Pancreas (tissue), 10 donors: ENCODE measurements at places on chromosomes 13 and 19.

- no peak for DNase-seq
These were observed 24.1 kb upstream of the CASP14 start for GRCh38 chr19:15025217-15025616.

- DNase-seq = no peak
These were observed 871 bp downstream of the NCR1 start for GRCh38 chr19:54906819-54907218.

DNA sequence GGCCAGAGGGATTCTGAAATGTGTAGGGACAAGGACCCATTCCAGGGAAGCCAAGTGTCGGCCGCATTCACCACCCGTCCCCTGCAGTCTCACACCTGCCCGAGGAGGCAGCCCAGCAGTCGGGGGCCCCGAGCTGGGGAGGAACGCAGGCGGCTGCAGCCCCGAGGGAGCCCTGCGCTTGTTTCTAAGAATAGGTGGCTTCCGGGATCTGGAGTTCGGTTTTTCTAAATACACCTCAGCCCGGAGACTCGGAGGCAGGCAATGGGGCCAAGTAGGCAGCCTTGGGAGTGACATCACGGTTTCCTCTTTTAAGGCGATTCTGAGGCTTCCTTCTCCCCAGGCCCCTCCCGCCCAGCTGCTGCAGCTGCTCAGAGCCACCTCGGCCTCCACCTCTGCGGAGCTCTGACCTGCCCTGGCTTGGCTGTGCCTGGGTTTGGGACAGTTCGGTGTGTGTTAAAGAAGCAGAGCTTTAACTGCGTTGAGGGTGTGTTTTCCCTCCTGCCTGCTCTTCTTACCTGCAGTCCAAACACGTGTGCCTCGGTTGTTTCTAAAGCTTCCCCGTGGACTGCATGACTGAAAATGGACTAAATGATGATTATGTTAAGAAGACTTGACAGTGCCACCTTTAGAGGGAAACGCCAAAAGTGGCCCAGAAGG, 80.5 kb downstream of the COL4A2 start:
- no peak for DNase-seq

- no peak for DNase-seq
These were observed 16.9 kb upstream of the TFDP1 start for GRCh38 chr13:113567681-113568080.

GRCh38 chr13:60583196-60583888, 186.3 kb downstream of the TDRD3 start:
- no peak for DNase-seq

- peak; percentile 78 for DNase-seq
These were observed 16.0 kb upstream of the COLGALT1 start for GRCh38 chr19:17539238-17540117.

DNA sequence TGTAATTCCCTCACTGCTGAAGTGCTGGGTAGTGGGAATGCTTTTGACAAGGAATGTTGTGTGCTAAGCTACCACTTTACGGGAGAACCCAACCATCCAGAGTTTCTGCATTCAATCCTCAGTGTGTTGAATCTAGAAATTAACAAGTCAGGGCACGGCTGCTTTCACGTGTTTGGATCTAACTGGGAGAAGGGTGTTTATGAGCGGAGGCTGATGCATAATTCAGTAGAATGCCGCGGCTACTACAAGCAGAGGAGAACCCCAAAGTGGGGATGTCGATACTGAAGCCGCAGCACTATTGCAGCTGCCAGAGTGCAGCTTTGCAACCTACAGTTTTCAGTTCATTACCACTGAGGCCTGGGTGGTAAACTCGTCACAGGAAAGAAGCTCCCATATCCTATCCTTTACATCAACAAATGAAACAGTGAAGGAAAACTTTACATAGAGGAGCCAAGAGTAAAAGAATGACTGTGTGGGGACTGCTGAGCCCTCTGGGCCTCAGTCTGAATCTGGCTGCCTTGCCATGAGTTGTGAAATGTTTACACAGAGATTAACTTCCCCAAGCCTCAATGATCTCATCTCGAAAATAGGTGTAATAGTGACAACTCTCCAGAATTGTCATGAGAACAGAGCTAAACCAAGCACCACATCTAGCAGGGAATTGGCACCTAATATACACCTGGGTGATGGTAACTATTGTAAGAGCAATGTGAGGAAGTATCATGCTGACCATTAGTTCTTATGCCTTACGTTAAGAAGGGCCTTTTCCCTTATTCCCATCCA, 531.7 kb downstream of the MYO16 start:
- no peak for DNase-seq

DNA sequence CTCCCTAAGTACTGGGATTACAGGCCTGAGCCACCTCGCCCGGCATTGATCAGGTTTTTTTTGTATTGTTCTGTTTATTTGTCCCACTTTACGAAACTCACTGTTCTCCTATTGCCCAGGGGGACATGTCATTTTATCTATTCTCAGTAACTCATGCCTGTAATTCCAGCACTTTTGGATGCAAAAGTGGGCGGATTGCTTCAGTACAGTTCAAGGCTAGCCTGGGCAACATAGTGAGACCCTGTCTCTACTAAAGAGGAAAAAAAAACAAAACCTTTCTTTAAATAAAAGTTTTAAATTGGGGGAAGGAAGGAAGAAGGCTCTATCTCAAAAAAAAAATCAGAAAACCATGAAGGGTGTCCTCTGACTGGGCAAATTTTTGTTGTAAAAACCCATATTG, 2.7 kb upstream of the MPV17L2 start:
- DNase-seq = no peak

GRCh38 chr19:739998-740715, 10.8 kb upstream of the MISP start:
- no peak for DNase-seq

DNA sequence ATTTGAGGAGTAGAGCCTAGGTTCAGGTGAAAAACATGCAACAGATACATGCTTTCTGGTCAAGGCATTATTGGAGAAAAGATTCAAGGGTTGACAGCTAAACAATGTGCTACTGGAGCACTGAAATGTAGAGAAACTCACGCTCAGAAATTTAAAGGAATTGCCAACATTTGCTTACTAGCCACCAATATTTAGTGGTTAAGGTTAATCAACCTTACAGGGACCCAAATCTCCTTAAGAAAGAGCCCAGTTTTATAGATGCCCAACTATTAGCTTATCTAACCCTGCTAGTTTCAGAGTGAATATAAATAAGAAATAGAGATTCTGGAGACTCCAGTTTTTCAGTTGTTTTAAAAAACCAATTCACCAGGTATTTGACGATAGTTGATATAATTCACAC, 203.6 kb downstream of the DACH1 start:
- no peak for DNase-seq

DNA sequence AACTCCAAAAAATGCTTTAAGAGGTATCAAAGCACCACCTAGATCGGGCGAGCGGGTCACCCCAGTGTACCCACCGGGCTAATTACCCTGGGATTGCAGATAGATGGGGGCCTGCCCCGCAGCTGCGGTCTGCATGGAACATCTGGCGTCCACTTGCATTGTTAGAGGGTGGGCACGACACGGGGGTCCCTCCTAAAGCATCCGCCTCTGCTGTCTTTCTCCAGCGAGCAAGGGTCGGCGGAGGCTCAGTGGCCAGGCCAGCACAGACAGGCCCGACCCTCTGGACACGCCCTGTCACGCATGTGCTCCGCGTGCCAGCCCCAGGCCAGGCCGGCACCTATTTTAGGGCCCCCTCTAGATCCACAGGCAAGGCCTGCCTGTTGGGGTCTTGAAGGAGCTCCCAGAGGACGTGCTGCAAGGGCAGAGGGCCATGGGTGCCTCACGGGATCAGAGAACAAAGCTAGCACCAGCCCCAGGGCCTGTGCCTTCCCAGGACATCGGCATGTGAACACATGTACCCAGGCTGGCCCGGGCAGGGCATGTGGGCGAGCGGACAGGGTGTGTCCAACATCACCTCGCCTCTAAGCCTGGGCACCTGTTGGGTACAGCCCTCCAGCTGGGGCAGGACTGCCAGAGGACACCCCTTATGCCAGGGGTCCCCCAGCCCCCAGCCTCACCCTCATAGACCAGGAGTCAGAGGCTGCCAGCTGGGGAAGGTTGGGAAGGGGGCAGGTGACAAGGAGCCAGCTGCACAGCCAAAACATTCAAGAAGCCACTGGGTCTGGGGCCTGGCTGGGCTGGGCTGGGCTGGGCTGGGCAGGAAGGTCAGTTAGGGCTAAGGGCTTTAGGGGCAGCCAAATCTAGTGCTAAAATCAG, 35.6 kb upstream of the NANOS3 start:
- peak; percentile 44 for DNase-seq

DNA sequence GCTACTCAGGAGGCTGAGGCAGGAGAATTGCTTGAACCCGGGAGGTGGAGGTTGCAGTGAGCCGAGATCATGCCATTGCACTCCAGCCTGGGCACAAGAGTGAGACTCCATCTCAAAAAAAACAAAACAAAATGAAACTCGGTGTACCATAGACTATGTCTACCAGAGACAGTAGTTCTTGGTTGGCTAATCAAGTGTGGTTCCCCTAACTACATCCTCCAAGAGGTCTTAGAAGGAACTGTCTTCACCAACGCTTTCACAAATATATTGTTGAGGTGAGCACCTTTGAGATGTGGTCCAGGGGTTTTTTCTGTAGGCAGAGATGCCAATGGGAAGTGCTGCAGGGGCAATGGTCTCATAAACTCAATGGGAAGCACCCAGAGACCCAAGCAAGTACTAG, 48.0 kb downstream of the RFC3 start:
- no peak for DNase-seq

DNA sequence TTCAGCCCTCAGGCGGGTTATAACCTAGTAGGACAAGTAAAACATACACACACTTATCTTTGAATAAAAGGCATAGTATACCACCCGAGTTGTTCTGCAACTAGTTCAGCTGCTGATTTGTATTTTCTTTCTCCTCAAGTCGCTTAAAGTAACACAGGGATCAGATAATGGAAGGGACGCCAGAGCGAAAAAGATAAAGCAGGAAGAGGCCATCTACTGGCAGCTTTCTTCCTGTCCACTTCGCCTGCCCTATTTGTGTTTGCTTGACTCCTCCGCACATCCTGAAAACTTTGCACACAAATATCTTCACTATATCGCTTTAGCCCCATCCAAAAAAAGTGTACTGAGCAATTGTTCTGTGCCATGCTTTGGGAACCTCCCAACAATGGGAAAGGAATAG, 238.0 kb upstream of the SOX21 start:
- DNase-seq = no peak

DNA sequence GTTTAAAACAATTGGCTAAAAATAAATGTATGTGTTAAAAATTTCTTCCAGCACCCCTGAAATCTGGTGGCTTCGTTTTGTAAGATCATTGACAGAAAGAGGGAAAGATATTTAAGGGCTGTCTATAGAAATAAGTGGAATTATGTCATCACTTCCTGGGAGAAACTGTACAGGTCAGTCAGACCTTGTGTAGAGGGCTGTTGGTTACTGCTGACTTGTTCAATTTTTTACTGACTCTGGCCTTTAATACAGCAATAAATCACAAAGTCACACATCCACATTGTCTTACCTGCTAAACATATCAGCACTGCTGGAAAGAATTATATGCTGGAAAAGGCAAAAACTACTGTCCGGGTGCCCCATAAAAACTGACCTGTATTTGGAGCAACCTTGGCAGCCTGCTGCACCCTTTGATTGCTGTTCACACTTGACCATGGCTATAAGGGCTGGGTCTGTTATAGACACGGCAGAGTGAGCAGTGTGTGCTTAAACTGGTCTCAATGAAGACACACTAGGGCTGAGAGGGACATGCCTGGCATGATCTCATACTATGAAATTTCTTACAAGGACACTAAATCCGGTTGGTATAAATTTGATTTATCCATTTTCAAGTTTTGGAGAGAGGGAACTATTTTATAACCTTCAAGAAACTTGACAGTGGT, 162.1 kb downstream of the NHLRC3 start:
- DNase-seq = no peak

GRCh38 chr19:18646535-18647370, 9.9 kb downstream of the KLHL26 start:
- DNase-seq = no peak

GRCh38 chr19:33456845-33457220, 64.8 kb downstream of the PEPD start:
- no peak for DNase-seq

DNA sequence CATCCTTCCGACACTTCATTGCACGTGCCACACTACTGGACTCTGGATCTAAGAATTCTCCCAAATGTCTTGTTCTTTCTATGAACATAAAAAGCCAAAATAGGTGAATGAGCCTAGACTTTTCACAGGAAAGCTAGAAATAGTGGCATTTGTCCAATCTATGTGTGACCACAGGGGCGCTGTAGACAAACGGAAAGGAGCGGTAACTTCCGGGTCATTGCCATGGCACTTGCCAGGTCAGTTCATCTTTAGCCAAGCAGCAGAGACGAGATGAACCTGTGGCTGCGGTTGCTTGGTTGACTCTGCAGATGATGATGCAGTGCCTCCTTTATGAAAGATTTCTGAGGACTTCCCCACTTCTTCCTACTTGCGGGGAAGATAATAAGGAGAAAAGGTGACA, 65.6 kb downstream of the ADGRE1 start:
- DNase-seq = no peak

DNA sequence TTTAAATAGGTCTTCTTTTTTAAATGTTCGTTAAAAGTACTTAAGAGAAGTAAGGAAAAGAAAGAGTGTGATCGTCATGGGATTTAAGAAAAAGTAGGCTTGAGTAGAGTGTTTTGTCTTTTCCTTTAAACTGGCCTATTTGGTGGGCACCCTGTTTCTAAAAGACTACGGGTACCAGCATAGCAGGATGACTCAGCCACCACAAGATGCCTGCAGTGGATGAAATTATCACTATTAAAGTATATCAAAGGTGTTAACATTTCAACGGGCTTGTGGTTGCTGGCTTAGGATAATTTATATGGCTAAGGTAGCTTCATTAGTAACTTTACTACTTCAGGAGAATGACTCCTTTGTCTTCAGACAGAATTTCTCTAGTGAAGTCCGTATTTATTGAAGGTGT, 112.6 kb downstream of the STARD13 start:
- no peak for DNase-seq

DNA sequence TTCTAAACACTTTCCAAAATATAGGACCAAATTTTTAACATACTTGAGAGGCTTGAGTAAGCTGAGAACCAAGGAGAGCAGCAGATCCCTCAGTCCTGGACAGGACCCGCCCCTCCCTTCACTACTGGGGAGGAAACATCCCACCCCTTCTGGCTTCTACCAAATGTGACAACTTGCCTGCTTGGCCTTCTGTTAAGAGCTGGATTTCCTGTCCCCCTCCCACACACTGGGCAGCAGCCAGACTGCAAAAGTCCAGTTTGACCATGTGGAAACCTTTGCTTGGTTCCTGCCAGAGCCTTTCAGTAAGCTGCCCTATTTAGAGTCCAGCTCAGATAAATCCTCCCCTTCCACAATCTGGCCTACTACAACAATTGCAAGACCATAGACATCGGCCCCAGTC, 84.3 kb downstream of the FGF14 start:
- no peak for DNase-seq
